Left forelimb (tissue), 1 donor: ENCODE measurements at places on chromosomes 3 and 15.
A peak's percentile ranks its signal among the peaks of the same experiment; 100 is the strongest.

GRCh38 chr3:25520926-25521559 lies 93.0 kb downstream of the RARB start:
- DNase-seq = no peak

DNA sequence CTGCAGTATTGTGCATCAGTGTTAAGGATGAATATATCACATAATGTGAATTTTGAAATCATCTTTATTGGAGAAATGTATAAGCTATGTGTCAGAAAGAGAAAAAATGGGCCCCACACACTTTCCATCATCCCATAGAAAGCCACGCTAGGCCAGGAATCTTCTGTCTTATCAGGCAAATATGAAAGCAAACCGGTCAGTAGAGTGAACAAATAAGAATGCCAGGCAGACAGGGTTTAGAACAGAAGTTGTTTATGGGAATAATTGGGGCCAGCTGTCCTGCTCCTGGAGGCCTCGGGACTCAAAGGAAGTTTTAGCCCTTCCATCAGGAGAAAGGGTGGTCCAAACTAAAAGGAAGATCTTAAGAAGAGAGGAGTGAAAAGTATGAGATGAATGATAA lies 39.5 kb downstream of the ZNF280D start:
- DNase-seq = no peak

- no peak for DNase-seq
Observed at GRCh38 chr15:66780172-66780972, 78.3 kb downstream of the SMAD6 start.

- no peak for DNase-seq
Observed at GRCh38 chr3:171260899-171261298, 199.3 kb downstream of the TNIK start.

DNA sequence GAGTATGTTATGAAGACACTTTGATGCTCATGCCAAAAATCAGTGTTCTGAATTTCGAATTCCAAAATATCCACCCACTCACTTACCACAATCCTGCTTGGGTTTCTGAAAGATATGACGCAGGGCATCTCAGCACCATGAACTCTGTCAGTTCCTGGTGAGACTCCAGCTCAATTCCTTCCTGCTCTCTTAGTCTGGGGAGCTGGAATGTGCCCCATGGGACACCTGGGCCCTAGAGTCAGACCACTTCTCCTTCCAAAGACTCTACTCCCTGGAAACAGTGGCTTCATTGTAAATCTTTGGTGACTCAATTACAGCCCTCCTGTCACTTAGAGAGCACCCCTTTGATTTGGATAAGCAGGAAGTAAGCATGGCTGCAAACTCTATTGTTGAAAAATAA lies 50.5 kb downstream of the CD86 start:
- DNase-seq = no peak

- no peak for DNase-seq
Observed at GRCh38 chr3:194218646-194219453, 82.9 kb downstream of the HES1 start.

DNA sequence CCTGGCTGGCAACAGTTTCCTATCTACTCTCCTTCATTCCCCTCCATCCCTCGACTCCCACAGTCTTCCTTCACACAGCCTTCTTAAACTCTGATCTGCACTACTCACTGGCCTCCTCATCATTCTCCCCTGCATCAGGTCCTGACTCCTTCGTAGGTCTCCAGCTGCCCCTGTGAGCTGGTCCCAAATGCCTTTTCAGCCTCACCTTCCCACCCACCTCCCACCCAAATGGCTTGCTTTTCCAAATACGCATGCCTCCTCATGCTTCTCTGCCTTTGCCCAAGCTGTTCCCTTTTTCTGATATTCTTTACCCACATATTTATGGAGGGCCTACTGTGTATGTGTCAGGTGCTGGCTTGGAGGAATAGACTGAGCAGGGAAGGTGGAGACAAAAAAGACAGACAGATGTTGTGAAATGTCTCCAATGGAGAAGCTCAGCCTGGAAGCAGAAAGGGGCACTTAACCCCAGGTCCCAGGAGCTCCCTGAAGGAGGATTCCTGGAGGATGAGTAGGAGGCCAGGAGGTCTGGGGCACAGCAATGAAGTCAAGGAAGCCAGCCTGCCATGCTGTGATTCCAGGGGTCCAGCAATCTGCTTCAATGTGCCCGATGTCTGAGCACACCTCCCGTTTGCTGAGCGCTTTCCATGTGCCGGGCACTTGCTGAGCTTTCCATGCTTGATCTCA lies 252.2 kb downstream of the SHQ1 start:
- no peak for DNase-seq

- DNase-seq = no peak
Observed at GRCh38 chr3:121436641-121437040, 109.1 kb downstream of the POLQ start.

GRCh38 chr15:63387748-63388493 lies 6.3 kb upstream of the CA12 start:
- DNase-seq = no peak

- DNase-seq = peak; percentile 57
Observed at GRCh38 chr3:42501321-42501680, 1.1 kb upstream of the VIPR1 start.

DNA sequence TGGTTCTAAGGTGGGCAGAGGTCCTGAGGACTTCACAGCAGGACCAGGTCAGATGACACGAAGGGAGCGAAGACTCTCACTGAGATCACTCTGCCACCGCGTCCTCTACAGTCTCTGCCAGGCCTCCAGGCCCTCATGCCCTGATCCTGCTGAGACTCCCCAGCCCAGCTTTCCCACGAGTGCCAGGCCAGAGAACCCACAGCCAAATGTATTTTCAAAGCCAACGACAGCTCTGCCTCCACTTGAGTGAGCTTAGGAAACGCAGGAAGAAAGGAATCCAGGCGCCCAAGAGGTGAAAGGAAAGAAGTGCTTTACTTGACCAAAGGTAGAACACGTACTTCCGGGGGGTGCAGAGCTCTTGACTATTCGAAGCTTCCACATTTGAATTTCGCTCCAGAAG lies 275.0 kb downstream of the XXYLT1 start:
- DNase-seq = no peak

DNA sequence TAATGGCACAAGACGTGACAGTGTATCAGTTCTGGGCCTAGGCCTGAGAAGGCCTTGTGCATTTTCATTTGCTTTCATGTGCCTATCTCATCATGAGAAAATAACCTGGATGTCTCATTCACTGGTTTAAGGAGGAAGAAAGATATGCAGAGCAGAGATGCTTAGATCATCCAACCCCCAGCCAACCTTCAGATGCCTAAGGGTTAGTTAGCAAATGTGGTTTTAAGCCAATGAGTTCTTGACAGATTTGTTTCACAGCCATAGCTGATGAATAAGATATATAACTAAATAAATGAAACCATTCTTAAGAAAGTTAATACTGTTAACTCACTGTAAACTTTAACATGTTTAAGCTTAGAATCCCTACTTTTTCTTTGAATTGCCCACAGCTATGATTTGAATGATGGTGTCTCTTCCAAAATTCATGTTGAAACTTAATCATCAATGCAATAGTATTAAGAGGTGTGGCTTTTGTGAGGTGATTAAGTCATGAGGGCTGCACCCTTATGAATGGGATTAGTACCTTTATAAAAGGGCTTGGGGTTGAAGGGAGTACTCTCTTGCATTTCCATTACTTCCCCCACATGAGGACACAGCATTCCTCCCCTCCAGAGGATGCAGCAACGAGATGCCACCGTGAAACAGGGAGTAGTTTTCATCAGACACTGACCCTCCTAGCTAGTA lies 324.6 kb upstream of the TBC1D5 start:
- DNase-seq = no peak

DNA sequence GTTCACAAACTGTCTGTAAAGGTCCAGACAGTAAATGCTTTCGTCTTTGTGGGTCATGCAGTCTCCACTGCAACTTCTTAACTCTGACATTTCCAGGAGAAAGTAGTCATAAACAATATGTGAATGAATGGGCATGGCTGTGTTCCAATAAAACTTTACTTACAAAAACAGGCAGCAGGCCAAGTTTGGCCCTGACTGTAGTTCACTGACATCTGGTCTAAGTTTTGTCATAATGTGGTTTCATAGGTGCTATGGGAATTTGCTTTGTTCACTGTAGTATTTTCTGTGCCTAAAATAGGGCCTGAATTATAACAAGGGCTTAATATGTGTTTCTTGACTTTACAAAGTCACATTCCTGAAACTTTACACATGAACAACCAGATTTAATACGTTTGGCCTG lies 186.0 kb upstream of the KBTBD8 start:
- DNase-seq = no peak

- no peak for DNase-seq
Observed at GRCh38 chr3:25212736-25213135, 215.3 kb upstream of the RARB start.
